ENCODE measurements at places on chromosomes 7 and 10.

DNA sequence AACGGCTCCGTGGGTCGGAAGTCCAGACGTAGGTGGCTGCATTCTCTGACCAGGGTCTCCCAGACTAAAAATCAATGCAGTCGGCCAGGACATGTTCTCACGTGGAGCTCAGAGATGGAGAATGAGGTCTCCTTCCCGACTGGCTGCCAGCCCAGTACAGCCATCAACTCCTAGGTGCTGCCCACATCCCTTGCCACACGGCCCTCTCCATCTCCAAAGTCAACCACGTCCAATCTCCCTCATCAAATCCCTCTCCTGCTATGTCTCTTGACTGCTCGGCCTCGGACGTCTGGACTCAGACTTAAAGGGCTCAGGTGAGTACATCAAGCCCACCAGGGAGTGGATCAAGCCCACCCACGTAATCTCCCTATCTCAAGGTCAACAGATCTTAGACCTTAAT, 6.9 kb downstream of the MAD1L1 start:
- no peak for DNase-seq

DNA sequence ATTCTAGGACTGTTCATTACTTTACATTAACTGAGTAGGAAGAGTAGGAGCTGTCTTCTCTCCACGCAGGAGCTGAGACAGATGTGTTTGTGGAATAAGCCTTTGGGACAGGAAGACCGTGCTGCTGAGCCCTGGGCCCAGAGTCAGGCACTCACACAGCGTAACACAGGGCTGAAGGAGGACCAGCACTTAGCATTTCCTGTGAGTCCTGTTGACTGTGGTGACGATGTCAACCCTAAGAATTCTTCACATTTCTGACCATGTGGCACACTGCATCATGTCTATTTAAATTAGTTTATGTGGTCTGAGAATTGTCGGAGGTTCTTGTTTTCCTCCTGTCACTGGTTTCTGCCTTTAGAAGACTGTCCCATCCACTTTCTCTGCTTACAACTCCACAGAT, 117.2 kb downstream of the PIP4K2A start:
- DNase-seq, result no peak

DNA sequence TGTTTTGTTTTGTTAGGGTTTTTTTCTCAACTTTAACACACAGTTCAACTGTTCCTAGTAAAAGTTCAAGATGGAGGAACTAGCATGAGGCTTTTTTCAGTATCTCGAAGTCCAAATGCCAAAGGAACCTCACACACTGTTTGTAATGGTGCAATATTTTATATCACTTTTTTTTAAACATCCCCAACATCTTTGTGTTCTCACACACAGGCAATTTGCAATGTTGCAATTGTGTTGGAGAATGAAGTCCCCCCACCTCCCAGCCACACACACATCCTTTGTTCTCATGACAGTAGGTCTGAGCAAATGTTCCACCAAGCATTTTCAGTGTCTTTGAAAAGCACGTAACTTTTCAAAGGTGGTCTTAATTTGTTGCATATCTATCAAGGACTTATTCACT, 120.9 kb downstream of the TWIST1 start:
- no peak for DNase-seq

DNA sequence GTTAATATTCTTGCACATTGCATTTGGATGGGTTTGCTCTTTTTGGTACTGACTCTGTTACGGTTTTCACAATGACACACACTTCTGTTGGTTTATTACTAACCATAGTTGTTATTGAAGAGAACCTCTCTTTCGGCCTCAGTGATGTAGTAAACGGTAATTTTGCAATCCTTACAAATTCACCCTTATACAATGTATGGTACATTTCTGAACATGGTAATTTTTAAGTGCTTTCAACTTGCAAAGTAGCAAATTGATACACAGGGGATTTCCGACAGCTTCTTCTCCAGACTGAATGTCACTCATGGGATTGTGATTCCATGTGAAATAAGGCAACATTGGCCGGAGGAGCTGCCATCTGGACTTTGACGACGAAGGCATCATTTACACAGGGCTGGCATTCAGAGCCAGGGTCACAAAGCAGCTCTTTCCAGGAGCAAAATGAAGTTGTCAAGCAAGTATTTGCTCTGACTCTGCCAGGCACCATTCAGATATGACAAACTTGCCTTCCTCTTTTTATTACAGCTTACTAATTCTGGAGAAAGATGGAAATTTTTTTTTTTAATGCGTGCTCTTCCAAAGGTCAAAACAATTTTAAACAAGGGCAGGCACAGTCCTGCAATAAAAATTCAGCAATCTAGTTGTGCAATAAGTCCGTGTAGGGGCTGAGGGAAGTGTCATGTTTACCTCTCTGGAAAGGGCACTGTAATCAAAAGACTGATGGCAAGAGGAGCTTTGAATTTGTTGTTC, 711.5 kb upstream of the C7orf33 start:
- no peak for DNase-seq

GRCh38 chr10:112262546-112262945, 20.7 kb upstream of the TECTB start:
- no peak for DNase-seq

GRCh38 chr10:91907914-91908336, 1.4 kb downstream of the FGFBP3 start:
- no peak for DNase-seq

DNA sequence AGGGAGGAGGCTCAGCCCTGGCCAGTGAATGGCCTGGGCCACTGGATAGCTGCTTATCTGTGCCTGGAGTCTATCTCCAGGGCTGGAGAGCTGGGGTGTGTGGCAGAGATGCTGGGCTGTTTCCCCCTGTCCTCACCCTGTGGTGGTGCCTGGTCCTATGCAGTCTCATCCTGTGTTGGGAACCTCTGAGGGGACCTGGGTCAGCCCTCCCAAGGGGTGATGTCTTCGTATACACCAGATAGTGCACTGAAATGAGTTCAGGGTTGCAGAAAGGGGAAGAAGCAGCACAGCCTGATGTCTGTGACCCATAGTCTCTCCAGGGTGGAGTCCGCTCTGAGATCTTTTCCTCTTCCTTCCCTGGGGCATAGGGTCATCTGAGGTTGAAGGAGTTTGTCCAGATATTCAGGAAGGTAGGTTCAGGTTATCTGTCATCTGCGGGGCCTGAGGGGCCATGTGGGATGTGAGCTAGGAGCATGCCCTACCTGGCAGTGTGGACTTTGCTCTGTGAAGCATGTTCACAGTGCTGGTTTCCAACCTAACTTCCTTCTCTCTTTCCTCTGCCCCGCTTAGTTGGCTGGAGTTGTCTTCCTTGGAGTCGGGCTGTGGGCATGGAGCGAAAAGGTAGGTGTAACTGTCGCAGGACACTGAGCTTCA, 33.4 kb upstream of the SH2D4B start:
- DNase-seq, result no peak

- no peak for DNase-seq
Observed at GRCh38 chr7:107661865-107662379, 1.3 kb downstream of the SLC26A4 start.

- DNase-seq, result no peak
Observed at GRCh38 chr7:93036149-93036640, 81.6 kb downstream of the SAMD9 start.

GRCh38 chr10:22458272-22459038, 113.2 kb downstream of the SPAG6 start:
- DNase-seq, result no peak

DNA sequence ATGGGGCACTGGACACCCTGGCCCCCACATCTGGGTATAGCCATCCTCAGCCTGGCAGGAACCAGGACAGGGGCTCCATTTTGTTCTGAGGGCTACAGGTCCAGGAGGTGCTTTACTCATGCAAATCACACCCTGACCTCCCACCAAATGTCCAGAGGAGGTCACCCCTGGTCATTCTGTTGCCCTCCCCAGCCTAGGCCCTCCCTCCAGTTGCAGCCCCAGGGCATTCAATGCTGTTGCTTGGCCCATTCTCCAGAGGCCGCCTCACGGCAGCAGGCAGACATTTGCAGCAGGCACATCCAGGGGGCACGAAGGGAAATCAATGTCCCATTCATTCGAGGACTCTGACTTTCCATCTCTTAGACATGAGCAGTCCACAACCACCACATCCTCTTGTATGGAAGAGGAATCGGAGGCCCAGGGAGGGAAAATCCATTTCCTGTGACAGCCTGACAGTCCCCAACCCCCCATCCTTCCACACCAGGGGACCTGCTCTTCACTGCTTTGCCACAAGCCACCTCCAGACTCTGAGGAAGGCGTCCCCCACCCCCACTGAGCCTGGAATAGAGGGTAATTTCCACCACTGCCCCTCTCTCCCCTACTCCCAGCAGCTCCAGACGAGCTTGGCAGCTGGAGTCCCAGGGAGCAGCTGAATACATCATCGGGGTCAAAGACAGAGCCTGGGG, 76.2 kb upstream of the UNC5B start:
- DNase-seq, result no peak

DNA sequence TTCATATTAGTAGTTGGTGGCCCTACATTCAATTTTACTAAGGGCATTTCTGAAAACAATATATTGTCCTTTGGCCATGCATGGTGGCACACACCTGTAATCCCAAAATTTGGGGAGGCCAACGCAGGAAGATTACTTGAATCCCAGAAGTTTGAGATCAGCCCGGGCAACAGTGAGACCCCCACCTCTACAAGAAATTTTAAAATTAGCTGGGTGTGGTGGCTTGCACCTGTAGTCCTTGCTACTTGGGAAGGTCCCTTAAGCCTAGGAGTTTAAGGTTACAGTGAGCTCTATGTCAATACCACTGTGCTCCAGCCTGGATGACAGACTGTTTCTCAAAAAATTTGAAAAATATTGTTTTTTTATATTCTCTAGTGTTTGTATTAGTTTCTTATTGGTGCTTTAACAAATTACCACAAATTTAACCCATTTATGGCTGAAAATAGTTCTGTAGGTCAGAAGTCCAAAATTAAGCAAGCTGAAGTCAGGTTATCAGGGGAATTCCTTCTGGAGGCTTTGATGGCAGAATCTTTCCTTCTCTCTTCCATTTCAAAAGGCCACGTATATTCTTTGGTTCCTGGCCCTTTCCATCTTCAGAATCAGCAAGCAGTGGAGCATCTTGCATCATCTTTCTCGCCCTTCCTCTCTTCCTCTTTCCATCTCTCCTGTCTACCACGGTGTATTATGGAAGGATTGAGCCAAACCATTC, 12.4 kb downstream of the CBX3 start:
- no peak for DNase-seq

DNA sequence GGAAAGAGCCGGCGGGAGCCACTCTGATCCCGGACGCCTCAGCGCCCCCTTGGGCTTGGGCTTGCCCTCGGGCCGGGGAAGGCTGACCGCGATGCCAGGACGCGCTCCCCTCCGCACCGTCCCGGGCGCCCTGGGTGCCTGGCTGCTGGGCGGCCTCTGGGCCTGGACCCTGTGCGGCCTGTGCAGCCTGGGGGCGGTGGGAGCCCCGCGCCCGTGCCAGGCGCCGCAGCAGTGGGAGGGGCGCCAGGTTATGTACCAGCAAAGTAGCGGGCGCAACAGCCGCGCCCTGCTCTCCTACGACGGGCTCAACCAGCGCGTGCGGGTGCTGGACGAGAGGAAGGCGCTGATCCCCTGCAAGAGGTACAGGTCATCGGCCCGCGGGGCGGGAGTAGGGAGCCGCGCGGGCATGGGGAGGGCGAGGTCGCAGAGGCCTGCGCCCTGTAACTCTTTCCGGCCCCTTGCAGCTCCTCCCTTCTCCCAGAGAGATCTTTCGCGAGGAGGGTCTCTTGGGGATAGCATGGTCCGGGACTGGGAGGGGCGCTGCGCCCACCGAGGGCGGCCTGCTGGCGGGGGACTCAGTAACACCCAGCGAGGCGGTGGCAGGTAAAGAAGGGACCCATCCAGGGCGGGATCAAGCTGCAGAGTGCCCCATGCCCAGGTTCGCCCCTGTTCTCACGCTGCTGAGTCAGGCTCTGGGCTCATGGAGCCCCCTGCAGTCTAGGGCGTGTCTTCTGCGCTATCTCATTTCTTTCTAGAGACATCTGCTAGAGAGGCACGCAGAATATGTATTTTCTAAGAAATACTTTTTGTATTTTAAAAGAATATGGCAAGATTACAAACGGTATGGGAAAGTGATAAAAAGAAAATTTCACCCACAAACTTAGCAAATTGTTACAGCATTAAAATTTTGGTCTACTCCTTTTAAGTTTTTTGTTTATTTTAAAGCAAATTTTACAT, 687 bp downstream of the EPDR1 start:
- DNase-seq, result no peak

GRCh38 chr7:127154101-127154500, 98.6 kb downstream of the GRM8 start:
- DNase-seq, result no peak

GRCh38 chr10:49649294-49649693, 30.2 kb upstream of the C10orf53 start:
- no peak for DNase-seq

DNA sequence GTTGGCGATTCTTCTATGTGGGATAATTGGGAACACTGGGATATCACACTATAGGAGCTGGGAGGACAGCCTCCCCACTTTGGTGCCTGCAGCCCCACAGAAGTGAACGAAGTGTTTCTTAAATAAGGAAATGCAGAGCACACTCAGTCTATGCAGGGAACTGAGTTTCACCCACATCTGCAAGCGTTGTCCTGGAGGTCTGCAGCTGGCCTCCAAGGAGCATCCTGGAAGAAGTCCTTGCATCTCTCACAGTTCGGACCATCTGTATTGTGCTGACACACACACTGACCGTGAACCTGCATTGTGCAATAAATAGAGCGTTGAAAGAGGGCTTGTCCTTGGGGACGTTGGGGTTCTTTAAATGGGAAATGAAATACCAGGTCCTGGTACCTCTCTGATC, 25.8 kb downstream of the LAMB4 start:
- no peak for DNase-seq

DNA sequence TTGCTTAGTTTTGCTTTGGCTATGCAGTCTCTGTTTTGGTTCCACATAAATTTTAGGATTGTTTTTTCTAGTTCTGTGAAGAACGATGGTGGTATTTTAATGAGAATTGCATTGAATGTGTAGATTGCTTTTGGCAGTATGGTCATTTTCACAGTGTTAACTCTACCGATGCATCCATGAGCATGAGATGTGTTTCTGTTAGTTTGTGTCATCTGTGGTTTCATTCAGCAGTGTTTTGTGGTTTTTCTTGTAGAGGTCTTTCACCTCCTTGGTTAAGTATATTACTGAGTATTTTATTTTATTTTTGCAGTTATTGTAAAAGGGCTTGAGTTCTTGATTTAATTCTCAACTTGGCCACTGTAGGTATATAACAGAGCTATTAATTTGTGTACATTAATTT, 78.2 kb upstream of the ZNF92 start:
- no peak for DNase-seq

- no peak for DNase-seq
Observed at GRCh38 chr7:4134204-4134603, 547.9 kb upstream of the FOXK1 start.

GRCh38 chr7:85070967-85071628, 115.8 kb downstream of the SEMA3D start:
- DNase-seq, result peak; percentile 29

- DNase-seq, result no peak
Observed at GRCh38 chr10:111440501-111440900, 363.7 kb downstream of the ADRA2A start.

DNA sequence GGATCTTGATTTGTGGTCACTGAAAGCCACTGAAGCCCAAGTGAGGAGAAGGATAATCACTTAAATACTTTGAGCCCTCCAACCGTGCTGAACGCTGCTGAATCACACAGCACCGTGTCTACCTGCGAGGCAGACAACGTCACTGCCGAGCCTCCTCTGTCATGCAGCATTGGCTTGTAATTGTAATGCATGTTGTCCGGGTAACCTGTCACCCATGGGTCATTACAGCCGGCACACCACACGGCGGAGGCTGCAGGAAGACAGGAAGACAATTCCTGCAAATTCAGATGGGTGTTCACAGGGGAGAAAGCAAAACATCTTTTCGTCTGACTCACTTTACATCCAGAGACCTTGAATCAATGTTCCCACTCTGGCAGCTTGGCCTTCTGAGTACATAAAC, 546.1 kb upstream of the FOXK1 start:
- no peak for DNase-seq
